NCI-H524 (cell line): ENCODE measurements at places on chromosomes 13 and 19.

- DNase-seq = no peak
These were observed 364.7 kb downstream of the ENOX1 start for GRCh38 chr13:43422116-43422515.

- DNase-seq = no peak
These were observed 7.0 kb upstream of the EGLN2 start for GRCh38 chr19:40791996-40792395.

- DNase-seq = no peak
These were observed 76.6 kb downstream of the AKAP11 start for GRCh38 chr13:42348576-42348975.

- DNase-seq = no peak
These were observed 440.0 kb downstream of the KCTD12 start for GRCh38 chr13:76446191-76446590.

DNA sequence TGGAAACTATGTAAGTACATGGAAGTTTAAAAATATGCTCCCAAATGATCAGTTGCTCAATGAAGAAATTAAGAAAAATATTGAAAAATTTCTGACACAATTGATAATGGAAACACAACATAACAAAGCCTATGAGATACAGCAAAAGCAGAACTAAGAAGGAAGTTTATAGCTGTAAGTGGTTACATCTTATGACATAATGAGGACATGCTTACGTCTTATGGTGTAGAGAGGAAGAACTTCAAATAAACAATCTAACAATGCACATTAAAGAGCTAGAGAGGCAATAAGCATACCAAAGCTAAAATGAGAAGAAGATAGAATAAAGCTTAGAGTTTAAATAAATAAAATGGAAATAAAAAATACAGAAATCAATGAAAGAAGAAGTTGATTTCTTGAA lies 50.0 kb upstream of the CEACAM21 start:
- no peak for DNase-seq
